ENCODE measurements at places on chromosomes 5 and 9.
A peak's percentile ranks its signal among the peaks of the same experiment; 100 is the strongest.

DNA sequence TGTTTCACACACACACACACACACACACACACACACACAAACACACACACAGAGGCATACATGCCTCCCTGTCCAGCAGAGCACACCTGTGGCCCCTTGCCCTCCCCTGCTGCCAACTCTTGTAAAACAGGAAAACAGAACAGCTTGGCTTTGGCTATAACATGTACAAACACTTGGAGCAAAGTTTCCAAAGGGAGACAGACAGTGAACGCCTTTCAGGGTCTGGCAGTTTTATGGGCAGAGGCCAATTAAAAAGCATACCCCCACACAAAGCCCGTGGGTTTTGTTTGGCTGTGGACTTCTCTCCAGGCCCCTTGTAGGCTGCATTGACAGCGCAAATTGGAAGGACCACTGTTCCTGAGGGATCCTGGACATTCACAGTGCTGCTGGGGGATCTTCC is 265.6 kb downstream of the PAPPA start:
- DNase-seq, result no peak

GRCh38 chr9:109497226-109498153 is 617 bp downstream of the PTPN3 start:
- peak; percentile 8 for DNase-seq

DNA sequence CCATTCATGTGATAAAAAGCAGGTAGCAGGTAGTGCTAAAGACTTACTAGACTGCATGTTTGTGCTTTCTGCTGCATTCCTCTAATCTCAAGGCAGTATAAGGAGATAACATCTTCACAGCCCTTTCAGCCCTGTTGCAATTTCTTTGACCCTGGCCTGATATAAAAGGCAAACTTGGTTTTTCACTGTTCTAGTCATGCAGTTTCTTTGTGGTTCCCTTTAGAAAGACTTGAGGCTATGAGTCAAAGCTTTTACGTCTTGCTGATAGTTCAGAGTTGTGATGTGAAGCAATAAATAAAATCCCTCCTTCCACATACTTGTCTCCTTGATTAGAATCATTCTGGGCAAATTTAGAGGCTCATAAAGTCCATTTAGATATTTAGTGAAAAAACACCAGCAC is 88.6 kb upstream of the CDKN2B start:
- DNase-seq, result no peak

DNA sequence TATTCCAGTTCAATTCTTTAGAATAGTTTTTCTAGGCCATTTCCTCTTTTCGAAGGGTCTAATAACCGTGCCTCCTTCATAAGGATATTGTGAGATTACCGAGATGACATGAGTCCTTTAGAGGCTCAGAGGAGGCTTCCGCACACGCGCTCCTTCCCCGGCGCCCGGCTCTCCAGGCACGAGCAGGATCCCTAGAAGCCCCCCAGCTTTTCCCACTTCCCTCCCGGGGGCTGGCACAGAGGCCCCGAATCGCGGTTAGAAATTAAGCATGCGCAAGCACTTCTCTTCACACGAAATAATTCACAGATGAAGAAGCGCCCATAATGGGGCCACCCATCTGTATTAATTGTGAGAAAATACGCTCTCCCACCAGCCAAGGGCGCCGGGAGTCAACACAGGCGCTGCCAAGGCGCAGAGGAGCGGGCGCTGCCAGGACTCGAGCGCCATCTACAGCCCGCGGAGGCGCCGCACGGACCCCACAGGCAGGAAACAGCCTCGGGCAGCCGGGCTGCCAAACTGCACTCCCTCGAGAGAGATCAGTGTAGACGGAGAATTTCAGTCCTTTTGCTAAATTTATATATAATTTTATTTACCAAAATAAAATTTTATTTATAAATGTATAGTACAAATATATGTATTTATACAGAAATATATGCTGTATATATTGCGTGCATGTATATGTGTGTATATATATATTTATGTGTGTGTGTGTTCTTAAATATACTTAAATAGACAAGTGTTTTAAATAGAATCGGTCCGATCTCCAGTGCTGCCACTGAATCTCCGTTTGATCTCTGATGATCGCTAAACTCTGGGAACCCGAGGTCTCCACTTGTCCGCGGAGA is 258.1 kb upstream of the NFIL3 start:
- DNase-seq, result peak; percentile 35

DNA sequence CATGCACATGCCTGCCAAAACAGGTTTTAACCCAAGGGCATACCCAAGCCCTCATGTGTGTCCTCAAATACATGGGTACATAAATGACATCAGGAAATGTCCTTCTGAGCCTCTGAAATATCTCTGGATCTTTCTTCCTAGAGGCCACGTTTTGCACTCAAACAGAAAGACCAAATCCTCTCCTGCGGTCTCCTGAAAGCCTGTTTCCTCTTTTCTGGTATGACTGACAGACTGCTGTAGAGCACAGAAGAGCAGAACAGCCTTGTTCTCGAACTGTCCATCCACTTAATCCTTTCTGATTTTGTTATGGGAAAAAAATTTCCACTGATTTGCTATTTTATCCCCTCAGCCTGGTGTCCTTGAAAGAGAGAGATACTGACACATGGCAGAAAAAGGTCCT is 107.2 kb downstream of the ASTN2 start:
- no peak for DNase-seq

DNA sequence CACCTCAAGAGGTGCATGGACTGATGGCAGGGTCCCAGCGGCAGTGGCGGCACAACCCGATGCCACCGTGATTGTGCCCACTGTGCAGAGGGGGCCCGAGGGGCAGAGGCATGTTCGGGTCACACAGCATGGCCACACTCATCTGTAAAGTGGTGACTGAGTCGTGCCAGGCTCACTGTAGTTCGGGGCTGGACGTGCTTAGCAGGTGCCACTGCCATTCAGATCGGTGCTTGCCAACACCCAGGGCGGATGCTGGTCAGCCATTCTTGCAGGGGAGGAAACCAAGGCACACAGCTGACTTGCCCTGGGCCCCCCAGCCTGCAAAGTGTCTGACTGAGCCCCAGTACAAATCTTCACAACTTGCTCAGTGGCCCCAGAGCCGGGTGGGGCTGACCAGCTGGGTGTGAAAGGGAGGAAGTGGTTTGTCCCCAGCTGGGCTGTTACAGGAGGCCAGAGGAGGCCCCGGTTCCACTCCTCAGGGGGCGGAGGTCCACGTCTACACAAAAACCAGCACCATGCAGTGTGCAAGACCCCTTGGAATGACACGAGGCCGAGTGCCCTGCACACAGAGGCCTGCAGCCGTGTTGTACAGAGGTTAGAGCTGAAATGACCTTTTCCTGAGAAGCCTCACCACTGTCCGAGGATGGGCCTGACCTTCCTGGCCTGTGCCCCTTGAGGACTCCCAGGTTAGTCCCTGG is 17.9 kb downstream of the FGD3 start:
- DNase-seq, result no peak

GRCh38 chr9:69502671-69503301 is 169.4 kb downstream of the APBA1 start:
- DNase-seq, result no peak

DNA sequence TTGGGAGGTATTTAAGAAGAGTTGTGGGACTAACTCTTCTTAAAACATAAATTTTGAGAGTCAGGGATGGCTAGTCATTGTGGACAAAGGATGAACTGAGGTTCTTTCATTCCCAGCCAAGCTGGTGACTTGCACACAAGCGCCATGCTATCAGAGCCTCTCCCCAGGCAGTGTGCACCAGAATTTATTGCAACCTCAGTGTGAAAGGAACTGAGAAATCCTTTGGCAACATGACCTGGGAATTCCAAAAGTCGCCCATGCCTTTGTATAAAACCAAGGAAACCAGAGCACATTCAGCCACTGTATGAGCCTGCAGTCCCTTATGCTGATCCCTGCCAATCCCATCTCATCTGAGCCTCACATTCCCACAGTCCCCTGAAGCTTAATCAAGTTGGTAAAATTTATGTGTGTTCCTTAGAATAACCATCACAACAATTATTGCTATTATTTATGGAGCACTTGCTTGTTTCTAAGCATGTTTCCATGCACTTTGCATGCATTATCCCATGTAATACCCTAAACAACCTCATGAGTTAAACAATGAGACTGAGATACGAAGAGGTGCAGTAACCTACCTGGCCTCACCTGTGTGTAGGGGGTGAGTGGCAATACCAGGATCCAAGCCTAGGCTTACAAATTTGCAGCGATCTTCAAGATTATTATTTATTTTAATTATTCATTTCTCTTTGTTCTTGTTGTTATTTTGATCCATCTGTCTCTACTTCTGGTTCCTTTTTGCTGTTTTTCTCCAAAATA is 116.4 kb downstream of the NTRK2 start:
- no peak for DNase-seq

DNA sequence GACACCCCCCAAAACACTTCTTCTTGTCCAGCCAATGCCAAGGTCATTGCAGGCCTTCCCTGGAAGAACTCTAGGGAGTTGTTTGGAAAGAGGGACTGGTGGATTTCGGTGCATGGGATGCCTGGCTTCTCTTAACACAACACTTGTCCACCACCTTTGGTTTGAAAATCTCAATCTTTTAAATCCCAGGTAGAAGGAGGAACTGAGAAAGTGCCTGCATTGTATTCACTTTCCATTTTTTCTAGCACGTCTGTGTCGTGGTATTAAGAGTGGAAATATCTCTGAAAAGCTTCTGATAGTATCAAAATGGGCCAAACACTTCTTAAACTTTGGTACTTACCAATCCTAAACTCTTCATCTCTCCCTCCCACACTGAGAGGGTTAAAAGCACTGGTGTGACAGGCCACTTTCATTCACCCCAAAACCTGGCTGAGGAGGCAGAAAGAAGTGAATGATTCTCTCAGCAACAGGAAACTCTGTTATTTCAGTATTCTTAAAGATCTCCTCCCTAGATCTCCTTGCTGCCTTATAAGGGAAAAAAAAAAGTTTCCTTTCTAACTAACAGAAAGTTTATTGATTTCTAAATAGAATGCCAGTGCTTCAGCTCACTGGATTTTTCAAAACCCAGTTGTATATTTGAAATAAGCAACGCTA is 3.9 kb upstream of the NFIB start:
- DNase-seq, result no peak

DNA sequence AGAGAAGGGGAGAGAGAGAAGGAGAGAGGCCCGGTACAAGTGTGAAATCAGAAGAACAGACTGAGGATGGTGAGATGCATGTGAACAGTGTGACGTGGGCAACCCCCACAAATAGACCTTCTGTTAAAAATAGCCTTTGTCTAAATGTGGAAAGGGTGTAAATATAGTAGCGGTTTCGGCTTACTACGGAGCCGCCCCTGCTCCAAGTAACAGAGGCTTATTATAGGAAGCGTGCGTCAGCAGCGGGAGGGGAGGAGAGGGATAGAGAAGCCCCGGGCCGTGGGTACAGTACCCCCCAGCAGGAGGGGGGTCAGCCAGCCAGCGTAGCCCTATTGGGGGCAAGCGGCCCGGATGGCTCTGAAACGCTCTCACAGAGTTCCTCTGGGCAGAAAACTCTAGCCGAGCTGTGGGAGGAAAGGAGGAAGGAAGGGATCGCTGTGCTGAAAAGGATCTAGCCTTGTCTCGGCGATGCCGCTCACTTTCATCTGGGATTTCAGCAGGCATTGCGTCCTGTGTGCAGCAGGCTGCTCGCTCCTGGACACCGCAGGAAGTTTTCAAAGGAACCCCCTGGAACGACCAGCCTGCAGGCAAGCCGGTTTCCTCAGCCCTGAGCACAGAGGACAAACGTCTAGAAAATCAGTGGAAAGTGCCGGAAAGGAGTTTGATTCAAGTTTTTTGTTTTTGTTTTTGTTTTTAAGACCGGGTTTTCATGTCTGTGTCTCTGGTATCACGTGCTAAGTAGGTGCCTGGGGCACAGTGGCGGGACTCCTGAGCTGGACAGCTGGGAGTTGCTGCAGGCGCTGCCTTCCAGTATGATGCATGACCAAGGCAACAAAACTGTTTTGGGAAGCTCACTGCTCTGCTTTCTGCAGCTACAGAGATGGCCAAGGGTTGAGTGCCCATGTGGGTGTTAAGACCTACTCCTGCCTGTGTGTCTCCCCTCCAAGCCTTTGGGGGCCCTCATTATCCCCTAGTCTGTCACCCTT is 146.6 kb downstream of the SEC61B start:
- DNase-seq, result peak; percentile 15

- no peak for DNase-seq
These were observed 29.5 kb upstream of the PTPDC1 start for GRCh38 chr9:94054716-94055115.

- DNase-seq, result peak; percentile 76
These were observed 12.3 kb downstream of the CCNH start for GRCh38 chr5:87400305-87400899.

DNA sequence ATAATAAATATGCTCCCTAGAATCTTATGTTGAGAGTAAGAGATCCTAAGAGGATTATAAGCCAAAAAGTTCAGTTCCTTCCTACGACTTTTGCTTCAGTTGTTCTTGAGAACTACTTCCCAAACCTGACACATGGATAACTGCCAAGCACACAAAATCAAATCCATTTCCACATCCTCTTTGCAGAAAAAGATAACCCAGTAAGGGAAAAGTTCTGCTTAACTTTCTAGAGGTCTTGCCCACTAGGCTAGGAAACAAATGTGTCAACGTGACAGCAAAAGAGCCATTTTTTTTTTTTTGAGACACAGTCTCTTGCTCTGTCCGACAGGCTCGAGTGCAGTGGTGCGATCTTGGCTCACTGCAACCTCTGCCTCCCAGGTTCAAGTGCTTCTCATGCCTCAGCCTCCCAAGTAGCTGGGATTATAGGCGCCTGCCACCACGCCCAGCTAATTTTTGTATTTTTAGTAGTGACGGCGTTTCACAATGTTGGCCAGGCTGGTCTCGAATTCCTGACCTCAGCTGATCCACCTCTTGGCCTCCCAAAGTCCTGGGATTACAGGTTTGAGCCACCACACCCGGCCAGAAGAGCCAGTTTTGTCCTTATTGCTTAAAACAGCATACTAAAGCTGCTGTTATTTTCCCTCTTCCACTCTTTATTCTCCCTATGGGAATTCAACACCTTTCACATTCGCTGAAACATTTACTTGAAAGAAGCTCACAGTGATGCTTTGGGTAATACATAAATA is 24.2 kb downstream of the CSNK1A1 start:
- DNase-seq, result no peak

DNA sequence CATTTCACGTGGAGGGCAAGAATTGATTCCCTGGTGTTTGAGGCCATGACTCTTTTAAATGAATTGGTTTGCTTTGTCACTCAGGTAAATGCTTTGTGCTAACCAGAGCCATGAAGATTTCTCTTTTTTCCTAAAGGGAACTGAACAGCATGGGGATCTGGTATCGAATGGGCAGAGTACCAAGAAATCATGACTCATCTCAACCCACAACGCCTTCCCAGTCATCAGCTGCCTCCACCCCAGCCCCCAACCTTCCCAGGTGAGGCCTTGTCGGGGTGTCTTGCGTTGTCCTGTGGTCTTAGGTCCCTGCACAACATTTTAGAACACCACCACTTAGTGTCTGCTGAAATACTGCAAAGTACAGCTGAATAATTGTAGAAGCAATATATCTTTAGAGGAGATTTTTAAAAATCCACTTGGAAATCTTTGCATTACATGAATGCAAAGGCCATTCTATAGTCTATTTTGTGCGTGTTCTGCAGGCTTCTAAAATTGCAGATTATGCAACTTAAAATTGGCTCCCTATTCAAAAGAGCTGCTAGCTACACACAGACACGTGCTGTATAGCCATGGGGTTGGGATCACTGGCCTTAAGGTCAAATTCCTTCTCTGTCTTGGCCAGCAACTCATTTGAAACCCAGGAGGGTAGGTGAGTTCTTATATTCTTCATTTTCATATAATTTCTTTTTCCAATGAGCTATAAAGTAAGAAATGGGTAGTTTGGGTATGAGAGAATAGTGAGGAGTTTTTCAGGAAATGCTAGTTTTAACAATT is 69.0 kb downstream of the MVB12B start:
- DNase-seq, result no peak

GRCh38 chr5:58231041-58231440 is 228.8 kb downstream of the PLK2 start:
- no peak for DNase-seq

Measured in NCI-H2029 treated with DMSO at 0.1 percent for 48 hours (cell line).